ENCODE measurements at places on chromosomes 3 and 15. TPM values are rescaled to one million over a fixed set of nuclear protein-coding genes. Genes with fewer than 3 reads are reported as not detected.

The ACY1 gene
- total RNA-seq, result 37.6 TPM

The GABRA5 gene
- not detected for total RNA-seq

The CISH gene
- 1.2 TPM for total RNA-seq

The GRM2 gene
- not detected for total RNA-seq

The PLCH1 gene
- 0.36 TPM for total RNA-seq

The MKRN2OS gene
- not detected for total RNA-seq

The GOLGA6L10 gene
- total RNA-seq, result 1.4 TPM

The PTH1R gene
- total RNA-seq, result 0.29 TPM

The RUBCN gene
- total RNA-seq, result 23.2 TPM

Measured in osteoblast (primary cell).